ENCODE measurements at places on chromosomes 6 and 20.

- no peak for DNase-seq
Observed at GRCh38 chr6:140178520-140178919, 804.1 kb upstream of the CITED2 start.

DNA sequence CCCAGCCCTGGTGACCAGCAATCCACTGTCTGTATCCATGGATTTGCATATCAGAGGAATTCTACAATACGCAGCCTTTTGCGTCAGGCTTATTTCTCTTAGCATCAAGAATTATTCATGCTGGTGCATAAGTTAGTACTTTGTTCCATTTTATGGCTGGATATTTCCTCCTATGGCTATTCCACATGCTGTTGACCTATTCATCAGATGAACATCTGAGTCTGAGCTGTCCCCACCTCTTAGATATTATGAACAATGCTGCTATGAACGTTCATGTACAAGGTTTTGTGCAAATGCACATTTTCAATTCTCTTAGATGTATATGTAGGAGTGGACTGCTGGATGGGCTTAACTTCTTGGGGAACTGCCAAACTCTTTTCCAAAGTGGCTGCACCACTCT lies 79.0 kb upstream of the CST7 start:
- DNase-seq = no peak

- no peak for DNase-seq
Observed at GRCh38 chr6:154239392-154239791, 117.2 kb downstream of the IPCEF1 start.

- DNase-seq = no peak
Observed at GRCh38 chr6:153121311-153121710, 9.8 kb downstream of the RGS17 start.

DNA sequence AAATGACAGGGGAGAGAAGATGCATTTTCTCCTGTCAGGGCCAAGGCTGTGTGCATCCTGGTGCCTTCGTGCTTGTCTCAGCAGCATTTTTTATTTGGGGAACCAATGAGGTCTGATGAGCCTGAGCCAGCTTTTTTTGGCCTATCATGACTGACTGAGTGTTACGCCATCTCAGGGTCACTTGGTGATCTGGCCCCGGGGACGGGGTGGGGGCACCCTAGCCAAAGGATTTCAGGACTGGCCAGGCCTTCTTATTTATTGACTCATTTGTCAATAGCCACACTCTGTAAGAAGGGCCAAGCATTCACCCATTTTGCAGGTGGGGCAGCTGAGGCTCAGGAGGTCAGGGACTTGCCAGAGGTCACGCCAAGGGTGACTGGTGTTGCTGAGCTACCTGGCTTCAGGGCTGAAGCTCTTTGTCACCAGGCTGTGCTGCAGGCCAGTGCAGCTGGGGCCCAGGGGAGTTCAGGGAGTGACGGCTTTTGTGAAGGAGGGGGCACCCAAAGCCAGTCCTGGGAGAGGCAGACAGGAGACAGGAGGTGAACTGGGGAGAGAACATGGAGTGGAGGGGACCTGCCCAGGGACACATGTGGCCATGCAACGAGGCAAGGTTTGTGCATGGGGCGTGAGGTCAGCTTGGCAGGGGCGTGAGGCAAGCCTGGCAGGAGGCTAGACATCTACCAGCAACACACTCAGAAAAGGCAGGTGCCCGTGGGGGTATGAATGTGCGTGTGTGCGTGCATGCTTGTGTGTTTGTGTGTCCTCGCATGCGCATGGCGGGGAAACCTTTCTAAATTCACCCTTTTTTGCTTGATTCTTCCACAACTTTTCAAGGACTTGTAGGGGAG lies 31.1 kb downstream of the VSTM2L start:
- DNase-seq = no peak
